ENCODE measurements at places on chromosomes 6 and 20.

GRCh38 chr6:63630466-63630865 lies 5.1 kb upstream of the PHF3 start:
- no peak for DNase-seq

DNA sequence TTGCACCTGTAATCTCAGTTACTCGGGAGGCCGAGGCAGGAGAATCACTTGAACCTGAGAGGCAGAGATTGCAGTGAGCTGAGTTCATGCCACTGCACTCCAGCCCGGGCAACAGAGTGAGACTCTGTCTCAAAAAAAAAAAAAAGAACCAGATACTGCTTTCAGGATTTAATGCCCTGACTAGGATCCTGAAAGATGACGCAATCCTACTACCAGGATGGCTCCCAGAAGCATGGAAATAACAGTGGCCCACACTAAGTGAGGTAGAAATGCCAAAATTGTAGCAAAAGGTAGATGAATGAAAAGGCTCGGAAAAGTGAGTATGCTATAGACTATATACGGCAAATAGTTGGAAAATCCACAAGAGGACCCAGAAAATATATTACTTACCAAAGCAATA lies 23.8 kb upstream of the KHDC1 start:
- no peak for DNase-seq

GRCh38 chr6:157108923-157109322 lies 214.4 kb downstream of the TMEM242 start:
- DNase-seq: no peak

- DNase-seq: no peak
Measured at GRCh38 chr6:15781890-15782289, 119.1 kb upstream of the DTNBP1 start.

DNA sequence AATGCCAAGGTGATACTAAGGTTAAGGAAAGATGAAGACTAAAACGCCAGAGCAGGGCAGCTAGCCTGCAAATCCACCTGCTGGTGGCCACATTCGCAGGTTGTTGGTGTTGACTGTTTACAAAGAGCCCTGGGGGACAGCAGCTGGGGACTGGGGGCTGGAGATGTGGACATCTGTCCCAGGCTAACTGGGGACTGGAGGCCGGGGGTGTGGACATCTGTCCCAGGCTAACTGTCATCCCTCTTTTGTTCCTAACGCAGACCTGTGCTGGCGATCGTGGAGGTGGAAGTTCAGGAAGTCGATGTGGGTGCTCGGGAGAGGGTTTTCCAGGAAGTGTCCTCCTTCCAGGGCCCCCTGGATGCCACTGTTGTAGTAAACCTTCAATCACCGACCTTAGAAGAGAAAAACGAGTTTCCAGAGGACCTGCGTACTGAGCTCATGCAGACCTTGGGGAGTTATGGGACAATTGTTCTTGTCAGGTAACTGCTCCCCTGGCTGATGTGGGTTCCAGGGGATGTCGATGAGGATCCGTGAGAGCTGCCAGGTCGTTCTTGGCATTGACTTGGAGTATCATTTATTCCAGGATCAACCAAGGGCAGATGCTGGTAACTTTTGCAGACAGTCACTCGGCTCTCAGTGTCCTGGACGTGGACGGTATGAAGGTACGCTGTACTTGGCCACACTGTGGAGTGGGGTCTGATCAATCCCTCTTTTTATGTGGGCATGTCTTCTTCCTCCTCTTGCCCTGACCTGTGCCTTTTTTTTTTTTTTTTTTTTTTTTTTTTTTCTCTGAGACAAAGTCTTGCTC lies 87.0 kb downstream of the SERAC1 start:
- DNase-seq: no peak
